ENCODE measurements at places on chromosomes 7 and 10. TPM values are rescaled to one million over a fixed set of nuclear protein-coding genes. Genes with fewer than 3 reads are reported as not detected.

WDFY4 gene
- 3.9 TPM for polyA plus RNA-seq

LAMB1 gene
- 451 TPM for polyA plus RNA-seq

PSD gene
- 4.9 TPM for polyA plus RNA-seq

CTAGE15 gene
- polyA plus RNA-seq: not detected

GTF2IRD2 gene
- polyA plus RNA-seq: 15.9 TPM

ARMH3 gene
- polyA plus RNA-seq: 15.2 TPM

CADPS2 gene
- polyA plus RNA-seq: 6.0 TPM

BTBD16 gene
- polyA plus RNA-seq: 0.39 TPM

MLXIPL gene
- polyA plus RNA-seq: 1.7 TPM

DNA sequence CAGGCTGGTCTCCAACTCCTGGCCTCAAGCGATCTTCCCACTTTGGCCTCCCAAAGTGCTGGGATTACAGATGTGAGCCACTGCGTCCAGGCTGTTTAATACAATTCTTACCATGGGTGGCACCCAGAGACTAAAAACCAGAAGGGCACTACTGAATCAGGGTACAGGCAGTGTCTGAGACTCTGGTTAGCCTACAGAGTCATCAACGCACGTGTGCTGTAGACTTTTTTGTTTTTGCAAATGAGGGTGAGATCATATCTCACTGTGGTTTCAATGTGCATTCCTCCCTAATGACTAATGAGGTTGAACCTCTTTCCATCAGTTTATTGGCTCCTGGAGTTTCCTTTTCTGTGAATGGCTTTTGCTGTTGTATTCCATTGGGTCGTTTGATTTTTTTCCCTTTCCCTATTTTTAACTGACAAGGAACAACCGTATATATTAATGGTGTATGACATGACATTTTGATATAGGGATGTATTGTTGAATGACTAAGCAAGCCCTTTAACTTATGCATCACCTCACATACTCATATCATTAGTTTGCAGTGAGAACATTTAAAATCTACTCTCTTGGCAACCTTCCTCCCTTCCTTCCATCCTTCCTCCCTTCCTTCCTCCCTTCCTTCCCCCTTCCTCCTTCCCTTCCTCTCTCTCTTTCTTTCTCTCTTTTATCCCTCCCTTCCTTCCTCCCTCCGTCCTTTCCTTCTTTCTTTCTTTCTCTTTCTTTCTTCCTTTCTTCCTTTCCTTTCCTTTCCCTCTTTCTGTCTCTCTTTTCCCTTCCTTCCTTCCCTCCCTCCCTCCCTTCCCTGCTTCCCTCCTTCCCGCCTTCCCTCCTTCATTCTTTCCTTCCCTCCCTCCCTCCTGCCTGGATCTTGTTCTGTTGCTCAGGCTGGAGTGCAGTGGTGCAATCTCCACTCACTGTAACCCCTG, 9.3 kb upstream of the TMEM270 start:
- no peak for DNase-seq

DNA sequence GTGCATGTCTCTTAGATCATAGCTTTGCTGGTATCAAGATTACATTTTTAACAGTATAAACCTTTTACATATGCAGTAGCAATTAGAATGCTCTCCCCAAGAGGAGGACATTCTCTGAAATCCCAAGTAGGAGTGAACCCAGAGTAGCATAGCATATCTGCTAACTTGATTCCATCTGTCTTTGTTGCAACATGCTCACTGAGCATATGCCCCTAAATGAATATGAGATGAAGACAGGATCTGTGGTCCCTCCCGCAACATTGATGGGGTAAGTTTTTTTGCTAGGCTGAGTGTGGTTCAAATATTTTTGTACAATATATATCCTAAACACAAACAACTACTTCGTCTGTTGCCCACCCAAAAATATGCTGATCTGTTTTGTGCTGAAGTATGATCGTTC, 534.2 kb upstream of the C7orf33 start:
- no peak for DNase-seq

DNA sequence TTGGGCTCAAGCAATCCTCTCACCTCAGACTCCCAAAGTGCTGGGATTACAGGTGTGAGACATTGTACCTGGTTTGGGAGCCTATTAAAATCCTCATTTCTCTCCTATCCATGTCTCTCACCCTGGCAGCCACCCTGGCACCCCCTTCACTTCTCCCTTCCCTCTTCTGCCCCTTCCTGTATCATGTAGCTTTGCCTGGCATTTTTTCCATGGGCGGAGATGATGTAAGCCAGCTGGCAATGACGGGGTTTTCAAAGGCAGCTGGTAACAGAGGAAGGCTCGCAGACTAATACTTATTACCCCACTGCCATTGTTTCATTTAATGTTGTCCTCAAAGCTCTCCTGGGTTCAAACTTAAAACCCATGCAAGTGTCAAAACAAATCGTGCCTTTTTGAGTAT, 61.9 kb downstream of the RGS10 start:
- DNase-seq: no peak

GRCh38 chr7:30815951-30816644, 44.9 kb downstream of the MINDY4 start:
- DNase-seq: peak; percentile 78

DNA sequence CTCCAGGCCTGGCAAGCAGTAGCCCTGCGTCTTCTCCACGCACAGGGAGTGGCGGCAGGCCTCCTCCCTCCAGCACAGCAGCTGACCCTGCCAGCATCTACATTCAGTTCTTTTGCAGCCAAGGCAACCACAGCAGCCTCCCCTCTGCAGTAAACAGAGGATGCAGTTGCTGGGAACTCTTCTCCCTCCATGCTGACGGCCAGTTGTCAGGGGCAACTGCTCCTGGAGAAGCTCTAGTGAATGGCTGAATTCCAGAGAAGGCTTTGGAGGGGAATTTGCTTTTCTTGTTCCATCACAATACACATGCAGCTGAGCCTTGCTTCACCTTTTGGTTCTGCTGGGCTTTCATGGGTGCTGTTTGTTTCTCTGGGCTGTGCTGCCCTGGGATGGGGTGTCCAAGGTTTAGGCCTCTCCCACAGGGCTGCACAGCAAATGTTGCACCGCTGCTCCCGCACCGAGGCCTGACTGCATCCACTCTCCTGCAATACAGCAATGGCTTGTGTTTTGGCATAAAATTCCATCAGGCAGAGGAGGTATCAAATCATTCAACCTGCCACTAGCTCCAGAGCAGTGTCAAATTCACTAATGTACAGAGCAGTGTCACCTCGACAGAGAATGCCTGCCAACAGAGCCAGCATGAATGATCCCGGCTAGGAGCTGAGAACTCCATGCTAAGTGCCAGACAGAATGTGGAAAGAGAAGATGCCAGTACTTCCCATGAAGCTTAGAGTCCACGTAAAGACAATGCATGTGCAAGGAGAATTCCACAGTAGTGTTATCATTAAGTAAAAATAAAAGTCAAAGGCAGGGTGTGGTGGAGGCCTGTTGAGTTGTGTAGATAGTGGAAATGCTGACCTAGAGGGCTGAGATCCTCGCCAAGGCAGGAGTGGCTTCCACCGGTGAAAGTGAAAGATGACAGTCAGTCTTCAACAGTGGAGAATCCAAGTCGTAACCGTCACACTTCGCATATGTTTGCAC, 399.6 kb downstream of the DPP6 start:
- peak; percentile 34 for DNase-seq

DNA sequence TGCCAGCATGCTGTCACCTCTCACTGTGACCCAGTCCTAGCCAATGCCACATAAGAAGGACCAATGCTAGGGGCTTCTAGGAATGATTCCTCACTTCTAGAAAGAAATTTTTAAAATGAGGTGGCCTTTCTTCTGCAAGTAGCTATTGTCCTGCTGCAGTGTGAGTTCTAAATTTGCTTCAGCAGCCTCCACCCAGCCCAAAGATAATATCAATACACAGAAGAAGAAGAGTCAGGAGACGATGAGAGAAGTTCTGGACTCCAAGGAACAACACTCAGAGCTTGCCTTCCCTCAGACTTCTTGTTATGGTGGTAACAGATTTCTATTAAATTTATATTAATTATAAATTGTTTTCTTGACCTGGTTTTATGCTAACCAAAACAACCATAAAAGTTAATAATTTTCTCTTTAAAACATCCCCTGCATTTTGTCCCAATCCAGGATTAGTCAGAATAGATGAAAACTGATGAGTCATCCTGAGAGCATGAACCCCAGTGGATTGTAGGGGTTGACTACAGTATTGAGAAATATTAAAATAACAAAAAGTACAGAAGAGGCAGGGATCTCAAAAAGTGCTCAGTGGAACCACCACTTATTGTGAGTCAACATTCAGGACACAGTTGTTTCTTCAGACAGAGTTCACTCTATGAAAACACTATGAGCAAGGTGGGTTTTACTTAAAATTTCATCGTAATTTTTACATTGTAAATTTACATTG, 29.6 kb upstream of the AKR1C2 start:
- DNase-seq: no peak

- DNase-seq: no peak
Measured at GRCh38 chr10:35388197-35388596, 51.9 kb downstream of the CCNY start.

DNA sequence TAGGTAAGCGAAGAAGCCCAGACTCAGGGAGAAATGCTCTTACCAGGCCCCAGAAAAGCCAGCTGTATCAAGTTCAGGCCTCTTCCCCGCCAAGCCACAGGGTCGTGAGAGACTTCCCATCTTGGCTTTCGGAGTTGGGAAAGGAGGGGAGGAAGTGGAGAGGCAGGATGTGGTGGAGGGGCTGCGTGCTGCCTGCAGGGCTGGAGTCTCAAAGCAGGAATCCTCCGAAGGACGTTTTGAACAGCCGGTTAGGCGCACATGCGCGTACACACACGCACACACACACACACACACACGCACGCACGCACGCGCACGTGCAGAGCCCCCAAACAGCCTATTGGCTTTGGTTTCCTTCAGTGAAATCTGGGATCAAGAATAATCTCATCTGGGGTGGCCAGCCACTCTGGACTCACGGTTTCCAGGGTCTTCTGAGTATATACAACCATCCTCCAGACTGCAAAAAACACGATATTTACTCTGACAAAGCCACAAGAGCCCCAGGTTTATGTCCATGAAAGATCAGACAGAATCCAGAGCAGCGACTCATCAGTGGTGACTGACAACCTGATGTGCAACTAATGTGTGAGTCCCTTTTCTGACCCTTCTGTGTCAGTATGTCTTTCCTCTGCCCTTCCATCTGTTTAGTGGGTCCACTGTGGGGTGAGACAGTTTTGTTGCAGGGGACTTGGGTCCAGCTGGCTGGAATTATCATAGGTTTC, 115.0 kb upstream of the ZNF438 start:
- DNase-seq: peak; percentile 87

DNA sequence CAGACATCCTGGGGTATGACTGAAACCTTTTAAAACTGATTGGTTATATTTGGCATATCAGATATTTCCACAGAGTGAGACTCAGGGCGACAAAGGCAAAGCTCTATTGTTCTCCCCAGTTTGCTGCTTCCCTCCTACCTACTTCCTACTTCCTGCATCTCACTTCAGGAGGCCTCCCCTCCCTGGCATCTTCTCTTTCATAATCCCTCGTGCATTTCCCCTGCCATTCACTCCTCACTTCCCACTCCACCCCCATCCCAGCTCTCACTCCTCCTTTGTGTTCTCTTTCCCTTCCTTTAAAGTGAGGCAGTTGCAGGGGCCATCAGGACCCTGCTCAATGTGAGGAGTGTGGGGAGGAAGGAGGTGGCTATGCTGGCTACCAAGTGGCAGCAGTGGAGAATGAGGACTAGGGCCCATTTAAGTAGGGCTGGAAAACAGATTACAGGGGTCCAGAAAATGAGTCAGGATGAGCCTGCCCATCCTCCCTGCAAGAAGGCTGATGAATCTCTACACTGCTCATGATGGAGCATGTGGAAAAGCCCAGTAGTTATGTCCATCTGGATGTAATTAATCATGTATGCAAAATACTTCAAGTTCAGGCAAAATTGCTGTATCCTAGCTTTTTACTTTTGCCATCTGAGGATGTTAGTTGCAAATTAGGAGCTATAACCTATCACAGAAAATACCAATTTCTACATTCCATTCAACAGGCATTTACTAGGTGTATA, 311.8 kb upstream of the IMMP2L start:
- DNase-seq: no peak

GRCh38 chr7:23474829-23475575, 4.7 kb upstream of the IGF2BP3 start:
- no peak for DNase-seq

DNA sequence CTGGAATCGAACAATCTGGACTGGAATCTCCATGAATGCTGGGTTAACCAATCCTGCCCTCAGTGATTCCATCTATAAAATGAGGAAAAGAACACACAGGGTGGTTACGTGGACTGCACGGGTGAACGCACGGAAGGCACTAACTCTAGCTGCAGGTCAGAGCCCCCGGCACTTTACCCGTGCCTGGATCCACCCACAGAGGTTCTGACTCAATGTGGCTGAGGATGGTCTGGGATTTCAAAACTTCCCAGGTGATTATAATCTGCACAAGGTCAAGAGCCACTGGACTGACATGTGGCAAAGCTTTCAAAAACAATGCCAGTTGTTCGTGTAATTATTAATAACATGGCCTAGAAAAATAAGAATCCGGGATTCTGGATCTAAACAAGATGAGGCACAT, 29.2 kb downstream of the KIAA1549 start:
- DNase-seq: no peak

- peak; percentile 25 for DNase-seq
Measured at GRCh38 chr7:71633551-71634008, 501.6 kb downstream of the GALNT17 start.

DNA sequence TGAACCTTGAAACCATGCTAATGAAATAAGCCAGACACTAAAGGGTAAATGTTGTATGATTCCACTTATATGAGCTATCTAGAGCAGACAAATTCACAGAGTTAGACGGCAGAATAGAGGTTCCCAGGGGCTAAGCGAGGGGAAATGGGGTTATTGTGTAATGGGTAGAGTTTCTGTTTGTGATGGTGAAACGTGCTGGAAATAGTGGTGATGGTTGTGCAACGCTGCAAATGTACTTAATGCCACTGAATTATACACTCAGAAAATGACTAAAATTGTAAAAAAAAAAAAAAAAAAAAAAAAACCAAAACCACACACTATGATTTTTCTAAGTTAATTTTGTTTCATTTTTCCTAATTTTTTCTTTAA, 30.0 kb downstream of the SFXN4 start:
- no peak for DNase-seq

DNA sequence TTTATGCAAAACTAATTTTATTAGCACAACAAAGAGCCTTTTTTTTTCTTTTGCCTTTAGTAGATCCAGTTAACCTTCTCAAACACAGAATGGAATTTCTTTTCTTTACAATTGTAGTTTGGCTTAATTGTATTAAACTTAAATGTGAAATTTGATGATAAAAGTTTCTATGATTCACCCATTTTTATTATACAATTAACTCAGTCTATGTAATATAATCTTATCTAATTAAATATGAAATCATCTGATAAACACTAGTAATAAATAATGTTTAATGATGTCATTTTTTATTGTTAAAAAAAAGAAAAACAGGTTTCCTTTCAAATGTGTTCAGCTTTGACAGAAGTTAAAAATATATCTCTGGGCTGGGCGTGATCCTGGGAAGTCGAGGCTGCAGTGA, 559.1 kb downstream of the PHTF2 start:
- no peak for DNase-seq

DNA sequence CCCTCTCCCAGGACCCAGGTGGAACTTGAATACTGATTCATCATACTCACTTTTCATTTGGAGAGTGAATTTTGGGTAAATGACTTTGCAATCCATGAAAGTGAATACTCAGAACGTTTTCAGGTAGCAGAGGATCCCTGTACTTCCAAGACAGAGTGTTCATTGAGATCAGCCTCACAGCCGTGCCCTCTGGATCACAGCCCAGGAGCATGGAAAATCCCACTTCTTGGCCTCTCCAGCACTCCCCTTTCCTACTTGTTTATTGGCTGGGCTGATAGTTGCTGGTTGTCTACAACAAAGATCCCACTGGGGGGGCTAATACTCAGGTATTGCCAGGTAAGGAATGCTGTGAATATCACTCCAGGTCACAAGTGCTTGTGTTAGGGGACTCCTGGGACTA, 5.9 kb downstream of the GCK start:
- DNase-seq: no peak

Data from hindlimb muscle (tissue), 1 donor.